Gastroesophageal sphincter (tissue), 4 donors: ENCODE measurements at places on chromosomes 16 and 17. TPM values are rescaled to one million over a fixed set of nuclear protein-coding genes. Genes with fewer than 3 reads are reported as not detected.

TRIM65 gene
- 32.9 TPM for total RNA-seq

SP2 gene
- total RNA-seq, result 16.2 TPM

B3GNT9 gene
- total RNA-seq, result 16.3 TPM

TMC8 gene
- total RNA-seq, result 1.7 TPM

AIPL1 gene
- total RNA-seq, result not detected

TNP2 gene
- total RNA-seq, result not detected

TAC4 gene
- total RNA-seq, result not detected

TBC1D3G gene
- total RNA-seq, result not detected

ZNF768 gene
- total RNA-seq, result 55.2 TPM

MPV17L gene
- 13.5 TPM for total RNA-seq

KCNH6 gene
- not detected for total RNA-seq
